ENCODE measurements at places on chromosomes 1 and 21. TPM values are rescaled to one million over a fixed set of nuclear protein-coding genes. Genes with fewer than 3 reads are reported as not detected.
A peak's percentile ranks its signal among the peaks of the same experiment; 100 is the strongest.

The TCHHL1 gene
- not detected for polyA plus RNA-seq

The DNASE2B gene
- not detected for polyA plus RNA-seq

- peaks cover 8% of the 10 kb centered on the region for H3K36me3 ChIP-seq
- H3K4me3 ChIP-seq: peak overlapping the region; percentile 3
- DNase-seq: no peak
- no peaks in the 10 kb centered on the region for H3K4me1 ChIP-seq
These were observed 4.1 kb downstream of the CGN start for GRCh38 chr1:151515265-151515664.

- DNase-seq: peak; percentile 65
- peaks cover 2% of the 10 kb centered on the region for H3K36me3 ChIP-seq
- H3K4me1 ChIP-seq: peaks cover 1% of the 10 kb centered on the region
These were observed 1.2 kb upstream of the CD1D start for GRCh38 chr1:158179301-158180041.

The SPRR2B gene
- not detected for polyA plus RNA-seq

GRCh38 chr1:103788377-103788776 lies 38.7 kb downstream of the AMY1C start:
- H3K27me3 ChIP-seq: no peaks in the 10 kb centered on the region
- H3K36me3 ChIP-seq: no peaks in the 10 kb centered on the region

The CFHR4 gene
- polyA plus RNA-seq: not detected

The PGLYRP4 gene
- not detected for polyA plus RNA-seq

The MYOG gene
- not detected for polyA plus RNA-seq

- H3K27me3 ChIP-seq: no peaks in the 10 kb centered on the region
- no peak for DNase-seq
- no peak overlapping the region for H3K27ac ChIP-seq
- no peaks in the 10 kb centered on the region for H3K36me3 ChIP-seq
These were observed 82.4 kb downstream of the FAF1 start for GRCh38 chr1:50877641-50878040.

GRCh38 chr1:228793032-228793431 lies 57.8 kb downstream of the RHOU start:
- no peak overlapping the region for H3K27ac ChIP-seq
- no peaks in the 10 kb centered on the region for H3K36me3 ChIP-seq
- no peaks in the 10 kb centered on the region for H3K27me3 ChIP-seq
- H3K4me3 ChIP-seq: no peak overlapping the region

DNA sequence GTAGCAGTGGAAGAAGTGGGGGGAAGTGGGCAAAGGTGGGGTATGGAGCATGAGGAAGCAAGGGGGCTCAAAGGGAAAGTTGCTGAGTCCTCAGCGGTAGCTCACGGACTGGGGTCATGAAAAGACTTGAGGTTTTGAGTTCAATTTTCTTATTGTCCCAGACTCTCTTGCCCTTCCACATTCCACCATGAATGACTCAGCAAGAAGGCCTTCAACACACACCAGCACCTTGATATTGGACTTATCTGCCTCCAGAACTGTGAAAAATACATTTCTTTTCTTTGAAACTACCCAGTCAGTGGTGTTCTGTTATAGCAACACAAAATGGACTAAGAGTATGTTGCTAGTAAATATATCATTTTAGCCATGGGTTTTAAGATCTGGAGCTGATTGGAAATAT lies 17.3 kb upstream of the RHBDL2 start:
- H3K27ac ChIP-seq: no peak overlapping the region
- H3K36me3 ChIP-seq: no peaks in the 10 kb centered on the region
- DNase-seq: no peak

DNA sequence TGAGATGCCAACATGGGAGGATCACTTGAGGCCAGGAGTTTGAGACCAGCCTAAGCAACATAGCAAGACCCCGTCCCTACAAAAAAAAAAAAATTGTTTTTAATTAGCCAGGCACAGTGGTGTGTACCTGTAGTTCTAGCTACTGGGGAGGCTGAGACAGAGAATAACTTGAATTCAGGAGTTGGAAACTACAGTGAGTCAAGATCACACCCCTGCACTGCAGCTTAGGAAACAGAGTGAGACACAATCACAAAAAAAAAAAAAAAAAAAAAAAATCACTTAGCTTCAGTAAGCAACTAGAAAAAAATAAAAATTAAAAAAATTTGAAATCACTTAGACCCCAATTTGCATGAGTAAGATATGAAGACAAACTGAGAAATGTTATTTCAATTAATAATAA lies 53.5 kb downstream of the FMO4 start:
- no peak overlapping the region for H3K27ac ChIP-seq
- H3K4me1 ChIP-seq: peaks cover 11% of the 10 kb centered on the region
- no peak overlapping the region for H3K4me3 ChIP-seq
- H3K36me3 ChIP-seq: no peaks in the 10 kb centered on the region
- H3K27me3 ChIP-seq: no peaks in the 10 kb centered on the region
- DNase-seq: no peak

GRCh38 chr1:68346188-68346808 lies 103.5 kb downstream of the RPE65 start:
- H3K27me3 ChIP-seq: peaks cover 3% of the 10 kb centered on the region
- no peak for DNase-seq
- H3K27ac ChIP-seq: no peak overlapping the region
- H3K36me3 ChIP-seq: no peaks in the 10 kb centered on the region
- no peaks in the 10 kb centered on the region for H3K4me1 ChIP-seq

The LSM10 gene
- polyA plus RNA-seq: 55.5 TPM

The TACSTD2 gene
- 0.89 TPM for polyA plus RNA-seq

The CFAP107 gene
- 0.01 TPM for polyA plus RNA-seq

The AGMAT gene
- 66.5 TPM for polyA plus RNA-seq

The TFF3 gene
- polyA plus RNA-seq: 965 TPM

DNA sequence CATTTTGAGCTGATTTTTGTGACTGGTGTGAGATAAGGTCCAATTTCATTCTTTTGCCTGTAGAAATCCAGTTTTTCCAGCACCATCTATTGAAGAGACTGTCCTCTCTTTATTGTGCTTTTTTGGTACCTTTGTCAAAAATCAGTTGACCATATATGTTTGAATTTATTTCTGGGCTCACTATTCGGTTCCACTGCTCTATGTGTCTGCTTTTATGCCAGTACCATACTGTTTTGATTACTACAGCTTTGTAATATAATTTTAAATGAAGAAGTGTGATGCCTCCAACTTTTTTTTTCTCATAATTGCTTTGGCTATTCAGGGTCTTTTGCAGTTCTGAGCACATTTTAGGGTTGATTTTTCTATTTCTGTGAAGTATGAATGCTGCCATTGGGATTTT lies 69.0 kb downstream of the LAMC2 start:
- H3K4me1 ChIP-seq: no peaks in the 10 kb centered on the region
- H3K27me3 ChIP-seq: no peaks in the 10 kb centered on the region
- H3K36me3 ChIP-seq: no peaks in the 10 kb centered on the region
- no peak for DNase-seq

DNA sequence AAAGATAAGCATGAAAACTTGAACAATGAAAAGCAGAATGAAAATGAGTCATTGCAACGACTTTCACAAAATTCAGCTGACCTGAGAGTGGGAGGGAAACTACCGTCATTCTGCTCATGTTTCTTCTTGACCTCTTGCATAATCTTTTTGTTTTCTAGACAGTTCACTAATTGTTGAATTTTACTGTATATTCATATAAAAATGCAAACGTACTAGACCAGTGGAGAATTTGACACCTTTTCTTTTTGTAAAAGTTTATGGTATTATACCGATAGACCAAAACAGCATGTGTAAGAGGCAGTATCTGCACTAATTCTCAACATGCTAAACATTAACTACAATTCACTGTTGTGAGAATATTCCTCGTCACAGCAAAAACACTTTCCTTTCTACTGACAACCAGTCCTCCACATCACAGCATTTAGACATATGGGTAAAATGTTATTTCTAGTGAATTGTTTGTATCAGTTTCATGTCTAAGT lies 137.8 kb downstream of the GREM2 start:
- H3K4me1 ChIP-seq: no peaks in the 10 kb centered on the region
- peak; percentile 16 for DNase-seq
- H3K27ac ChIP-seq: no peak overlapping the region
- no peaks in the 10 kb centered on the region for H3K27me3 ChIP-seq

DNA sequence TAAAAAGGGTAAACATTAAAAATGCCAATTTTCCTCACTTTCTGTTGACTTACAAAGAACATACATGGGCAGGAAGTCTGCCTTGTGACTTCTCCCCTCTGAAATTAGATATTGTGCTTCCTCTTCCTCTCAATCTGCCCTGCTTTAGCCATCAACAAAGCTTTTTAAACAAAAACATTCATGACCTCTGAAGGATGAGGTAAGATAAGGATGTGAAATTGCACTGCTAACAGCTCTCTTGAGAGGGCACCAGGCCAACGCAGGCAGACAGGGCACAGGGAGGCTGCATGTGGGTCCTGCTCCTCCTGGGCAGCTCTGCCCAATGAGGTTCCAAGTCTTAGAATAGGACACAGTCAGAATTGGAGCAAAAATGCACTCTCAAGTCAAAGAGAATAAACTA lies 62.1 kb downstream of the DEGS1 start:
- no peaks in the 10 kb centered on the region for H3K27me3 ChIP-seq
- H3K36me3 ChIP-seq: peaks cover 6% of the 10 kb centered on the region
- H3K27ac ChIP-seq: peak overlapping the region; percentile 62
- no peaks in the 10 kb centered on the region for H3K4me1 ChIP-seq
- peak; percentile 4 for DNase-seq
- H3K4me3 ChIP-seq: no peak overlapping the region

- no peak overlapping the region for H3K27ac ChIP-seq
- DNase-seq: no peak
- H3K4me1 ChIP-seq: no peaks in the 10 kb centered on the region
These were observed 53.7 kb downstream of the ELK4 start for GRCh38 chr1:205577874-205578658.

- H3K4me1 ChIP-seq: no peaks in the 10 kb centered on the region
- H3K36me3 ChIP-seq: no peaks in the 10 kb centered on the region
- H3K4me3 ChIP-seq: no peak overlapping the region
- H3K27ac ChIP-seq: no peak overlapping the region
These were observed 95.7 kb downstream of the GLIS1 start for GRCh38 chr1:53643041-53643880.

The PER3 gene
- 3.9 TPM for polyA plus RNA-seq

- H3K4me1 ChIP-seq: no peaks in the 10 kb centered on the region
- no peak overlapping the region for H3K4me3 ChIP-seq
- DNase-seq: no peak
- H3K27me3 ChIP-seq: no peaks in the 10 kb centered on the region
- no peak overlapping the region for H3K27ac ChIP-seq
These were observed 17.5 kb downstream of the SLC66A1 start for GRCh38 chr1:19329611-19330010.

The DNAJC28 gene
- 1.7 TPM for polyA plus RNA-seq

DNA sequence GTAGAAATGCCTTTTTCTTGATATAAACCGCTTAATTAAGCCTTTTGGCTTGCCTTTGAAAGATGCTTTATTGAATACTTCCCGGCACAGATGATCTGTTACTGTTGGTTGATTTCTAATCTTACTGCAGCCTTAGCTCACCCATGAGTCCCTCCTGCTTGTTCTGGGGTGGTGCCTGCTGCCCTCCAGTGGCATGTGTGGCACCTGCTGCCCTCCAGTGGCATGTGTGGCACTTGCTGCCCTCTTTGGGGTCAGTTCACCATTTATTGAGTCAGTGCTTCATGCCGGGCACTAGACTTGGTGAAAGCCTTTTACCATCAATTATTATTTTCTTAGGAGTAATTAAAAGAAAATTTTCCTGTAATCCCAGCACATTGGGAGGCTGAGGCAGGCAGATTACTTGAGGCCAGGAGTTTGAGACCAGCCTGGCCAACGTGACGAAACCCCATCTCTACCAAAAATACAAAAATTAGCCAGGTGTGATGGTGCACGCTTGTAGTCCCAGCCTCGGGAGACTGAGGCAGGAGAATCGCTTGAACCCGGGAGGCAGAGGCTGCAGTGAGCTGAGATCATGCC lies 54.3 kb downstream of the ADARB1 start:
- DNase-seq: peak; percentile 72
- no peak overlapping the region for H3K27ac ChIP-seq
- no peaks in the 10 kb centered on the region for H3K36me3 ChIP-seq

DNA sequence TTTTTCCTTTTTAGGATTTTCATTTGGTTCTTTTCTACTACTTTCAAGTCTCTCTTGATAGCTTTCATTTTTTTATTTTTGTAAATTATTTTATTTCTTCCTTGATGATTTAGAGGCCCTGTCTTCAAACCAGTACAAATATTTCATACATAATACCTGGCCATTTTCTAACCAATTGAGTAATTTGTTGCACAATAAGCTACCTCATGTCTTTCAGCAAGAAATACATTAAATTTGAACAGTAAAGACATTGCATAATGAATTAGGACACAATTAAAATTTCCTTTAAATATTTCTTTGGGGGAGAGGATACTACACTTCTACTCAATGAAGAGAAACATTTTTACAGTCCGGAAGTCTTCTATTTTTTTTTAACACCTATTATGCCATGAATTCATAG lies 15.6 kb upstream of the COL9A2 start:
- no peak overlapping the region for H3K4me3 ChIP-seq
- DNase-seq: no peak
- peaks cover 3% of the 10 kb centered on the region for H3K4me1 ChIP-seq
- no peaks in the 10 kb centered on the region for H3K27me3 ChIP-seq

- H3K4me1 ChIP-seq: peaks cover 14% of the 10 kb centered on the region
- H3K27me3 ChIP-seq: no peaks in the 10 kb centered on the region
- peak; percentile 67 for DNase-seq
These were observed 6.8 kb downstream of the ATP1A1 start for GRCh38 chr1:116379674-116380498.

The BTF3L4 gene
- polyA plus RNA-seq: 18.4 TPM

DNA sequence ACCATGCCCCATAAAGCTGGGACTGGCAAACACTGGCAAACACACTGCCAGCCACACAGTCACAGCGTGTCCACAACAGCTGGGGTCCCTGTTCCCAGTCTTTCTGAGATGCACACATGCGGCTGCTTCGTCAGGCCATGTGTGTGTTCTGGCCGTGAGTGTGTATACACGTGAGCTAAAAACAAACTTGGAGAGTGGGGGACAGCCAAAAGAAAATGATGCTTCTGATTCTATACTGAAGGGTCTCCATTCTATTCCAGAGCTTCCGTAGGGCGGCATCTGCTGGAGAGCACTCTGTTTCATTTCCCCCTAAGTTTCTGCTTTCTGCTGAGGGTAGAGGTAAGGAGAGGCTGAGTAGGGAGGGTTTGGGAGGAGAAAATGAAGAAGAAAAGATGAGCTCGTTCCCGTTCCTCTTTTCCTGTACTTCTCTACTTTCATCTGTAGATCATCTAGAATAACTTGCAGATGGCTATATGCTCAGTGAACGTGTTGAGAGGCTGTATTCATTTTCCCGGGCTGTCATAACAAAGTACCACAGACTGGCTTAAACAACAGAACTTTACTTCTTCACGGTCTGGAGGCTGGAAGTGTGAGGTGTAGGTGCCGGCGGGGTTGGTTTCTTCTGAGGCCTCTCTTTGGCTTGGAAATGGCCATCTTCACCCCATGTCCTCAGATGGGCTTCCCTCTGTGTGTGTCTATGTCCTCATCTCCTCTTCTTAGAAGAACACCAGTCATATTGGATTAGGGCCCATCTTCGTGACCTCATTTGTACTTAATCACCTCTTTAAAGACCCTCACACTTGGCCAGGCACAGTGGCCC lies 151.6 kb downstream of the TOMM20 start:
- no peaks in the 10 kb centered on the region for H3K36me3 ChIP-seq
- H3K27me3 ChIP-seq: no peaks in the 10 kb centered on the region
- DNase-seq: no peak
- H3K4me3 ChIP-seq: no peak overlapping the region
- H3K4me1 ChIP-seq: peaks cover 46% of the 10 kb centered on the region
- H3K27ac ChIP-seq: peak overlapping the region; percentile 97

The ATP1A4 gene
- 0.12 TPM for polyA plus RNA-seq

- peaks cover 41% of the 10 kb centered on the region for H3K4me1 ChIP-seq
- H3K27ac ChIP-seq: no peak overlapping the region
- H3K36me3 ChIP-seq: no peaks in the 10 kb centered on the region
- no peaks in the 10 kb centered on the region for H3K27me3 ChIP-seq
- DNase-seq: peak; percentile 83
- H3K4me3 ChIP-seq: no peak overlapping the region
These were observed 9.2 kb upstream of the LAD1 start for GRCh38 chr1:201408176-201408833.

Data from small intestine (tissue), 16 donors.